Activated B cell treated with CpG ODN at 0.5 μM for 24 hours (primary cell): ENCODE measurements at places on chromosomes 1 and 21.
A peak's percentile ranks its signal among the peaks of the same experiment; 100 is the strongest.

DNA sequence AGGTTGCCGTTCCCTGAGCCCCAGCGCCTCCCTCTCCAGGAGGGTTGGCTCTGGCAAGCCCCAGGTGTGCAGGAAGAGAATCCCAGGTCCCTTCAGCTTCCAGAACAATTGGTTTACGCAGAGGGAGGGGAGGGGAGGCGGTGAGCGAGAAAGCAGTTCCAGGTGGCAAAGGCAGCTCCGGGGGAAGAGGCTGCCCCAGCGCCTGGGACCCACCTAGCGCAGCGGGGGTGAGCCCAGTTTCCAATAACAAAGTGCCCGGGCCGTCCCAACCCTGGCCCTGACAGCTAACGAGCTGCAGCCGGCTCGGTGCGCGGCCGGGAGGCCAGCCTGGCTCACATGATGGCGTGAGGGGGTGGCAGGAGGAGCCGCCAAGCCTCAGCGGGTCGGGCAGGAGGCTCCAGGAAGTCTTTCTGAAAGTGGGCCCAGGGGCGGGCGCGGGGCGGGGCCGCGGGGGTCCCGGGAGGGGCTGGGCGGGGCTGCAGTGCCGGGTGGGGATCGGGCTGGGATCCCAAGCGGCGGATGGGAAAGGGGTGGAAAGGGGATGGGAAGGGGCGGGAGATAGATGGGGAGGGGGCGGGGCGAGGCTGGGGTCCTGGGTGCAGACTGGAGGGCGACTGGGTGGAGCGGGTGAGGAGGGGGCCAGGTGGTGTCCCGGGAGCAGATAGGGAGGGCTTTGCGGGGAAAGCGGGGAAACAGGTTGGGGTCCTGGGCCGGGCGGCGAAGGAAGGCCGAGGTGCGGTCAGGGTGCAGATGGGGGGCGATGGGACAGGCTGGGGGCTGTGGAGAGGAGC, 22.8 kb downstream of the DHRS3 start:
- DNase-seq = peak; percentile 22

GRCh38 chr1:15264769-15265168, 17.7 kb downstream of the FHAD1 start:
- DNase-seq = no peak

DNA sequence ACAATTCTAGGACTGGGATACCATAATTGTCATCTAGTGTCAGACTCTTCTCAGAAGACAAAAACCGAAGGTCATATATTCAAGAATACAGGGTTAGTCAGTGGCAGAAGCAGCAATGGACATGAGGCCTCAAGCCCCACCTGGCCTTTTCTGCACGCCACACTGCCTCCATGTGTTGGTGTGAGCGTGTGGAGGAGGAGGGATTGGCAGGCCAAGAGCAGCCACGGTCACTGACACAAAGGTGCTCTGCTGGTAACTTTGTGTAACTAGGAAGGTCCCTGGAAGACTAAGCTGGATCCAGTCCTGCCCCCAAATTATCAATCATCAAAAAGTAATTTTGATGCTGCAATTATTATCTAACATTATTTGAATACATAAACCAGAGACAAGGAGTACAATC, 34.9 kb downstream of the HSF2BP start:
- DNase-seq = no peak

DNA sequence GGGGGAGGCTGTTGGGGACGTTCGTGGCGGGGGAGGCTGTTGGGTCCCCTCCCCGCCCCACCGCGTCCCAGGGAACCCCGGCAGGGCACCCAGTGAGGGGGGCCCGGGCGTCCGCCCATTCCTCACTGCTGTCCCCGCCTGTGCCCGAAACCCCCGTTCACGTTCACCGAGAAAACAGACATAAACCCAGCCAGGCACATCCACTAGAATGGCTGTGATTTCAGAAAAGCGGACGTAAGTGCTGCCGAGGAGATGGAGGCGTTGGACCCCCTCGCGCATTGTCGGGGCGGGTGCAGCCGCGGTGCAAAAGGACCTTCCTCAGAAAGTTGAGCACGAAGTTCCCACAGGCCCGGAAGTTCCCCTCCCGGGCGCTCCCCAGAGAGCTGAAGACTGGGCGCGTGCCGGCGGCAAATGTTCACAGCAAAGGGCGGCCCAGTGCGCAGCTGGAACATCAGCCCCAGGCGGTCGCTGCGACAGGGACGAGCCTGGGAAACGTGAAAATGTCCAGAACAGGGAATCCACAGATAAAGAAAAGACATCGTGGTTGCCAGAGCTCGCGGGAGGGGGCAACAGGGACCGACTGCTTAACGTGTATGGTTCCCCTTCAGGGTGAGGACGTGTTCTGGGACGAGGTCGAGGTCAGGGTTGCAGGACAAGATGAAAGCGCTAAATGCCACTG, 18.5 kb upstream of the SAMD11 start:
- peak; percentile 40 for DNase-seq

GRCh38 chr1:90854397-90854924, 137.4 kb upstream of the BARHL2 start:
- no peak for DNase-seq

GRCh38 chr1:19250629-19251304, 557 bp downstream of the EMC1 start:
- no peak for DNase-seq

- no peak for DNase-seq
Measured at GRCh38 chr1:208247696-208248095, 3.5 kb upstream of the PLXNA2 start.

DNA sequence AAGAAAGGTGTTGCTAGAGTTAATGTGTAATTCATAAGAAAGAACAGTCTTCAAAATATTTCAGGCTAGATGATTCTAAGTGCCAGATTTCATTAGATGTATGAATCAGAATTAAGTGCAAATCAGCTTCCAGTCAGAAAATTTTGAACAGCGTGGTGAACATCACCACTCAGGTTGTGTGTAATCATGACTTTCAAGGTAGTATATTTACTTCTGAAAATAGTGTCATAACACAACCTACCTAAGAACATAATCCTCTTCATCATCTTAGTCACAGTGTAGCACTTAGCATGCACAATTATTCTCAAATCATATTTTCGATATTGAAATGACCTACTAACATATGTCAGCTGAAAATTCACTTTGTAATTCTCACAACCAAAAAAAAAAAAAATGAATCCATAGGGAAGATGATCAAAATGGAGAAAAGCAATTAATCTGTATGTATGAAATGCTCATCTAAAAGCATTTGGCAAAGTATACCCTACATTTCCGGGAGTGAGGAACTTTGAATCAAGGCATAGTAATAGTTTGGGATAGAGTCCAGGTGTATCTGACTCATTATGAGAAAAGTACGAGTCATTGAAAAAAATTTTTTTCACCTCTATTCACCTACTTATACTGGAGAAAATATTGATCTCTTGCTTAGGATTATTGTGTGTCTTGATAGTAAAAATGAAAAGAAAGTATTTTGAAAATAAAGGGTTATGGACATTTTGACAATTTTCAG, 221.8 kb upstream of the CHRM3 start:
- DNase-seq = no peak

DNA sequence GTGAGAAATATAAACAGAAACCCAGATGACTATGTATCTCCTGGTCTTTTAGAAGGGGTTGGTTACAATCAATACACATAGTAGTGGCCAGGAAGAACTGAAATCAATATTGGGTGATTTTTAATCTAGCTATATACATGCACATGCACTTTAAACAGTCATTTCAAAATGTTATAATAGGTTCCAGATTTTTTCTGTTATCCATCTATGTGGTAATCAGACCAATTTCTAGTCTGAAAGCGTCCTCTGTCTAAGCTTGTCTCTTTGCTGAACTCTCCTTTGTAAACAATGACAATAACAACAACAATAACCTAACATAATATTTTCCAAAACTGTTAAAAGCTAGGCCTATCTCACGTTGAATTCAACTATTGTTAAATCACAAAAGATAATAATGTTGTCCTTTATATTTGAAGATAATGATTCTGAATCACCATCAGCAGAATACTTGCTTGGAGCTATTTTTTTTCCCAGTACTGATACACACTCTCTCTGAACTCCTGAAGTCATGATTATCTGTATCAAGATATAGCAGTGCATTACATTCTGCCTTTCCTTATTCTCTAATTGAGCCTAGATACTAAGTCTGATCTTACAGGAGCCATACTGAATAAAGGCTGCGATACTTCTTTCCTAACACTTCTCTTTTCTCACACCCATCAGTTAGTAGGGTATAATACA, 496.8 kb upstream of the ZRANB2 start:
- DNase-seq = no peak

GRCh38 chr1:48058135-48059025, 61.2 kb upstream of the TRABD2B start:
- DNase-seq = no peak

DNA sequence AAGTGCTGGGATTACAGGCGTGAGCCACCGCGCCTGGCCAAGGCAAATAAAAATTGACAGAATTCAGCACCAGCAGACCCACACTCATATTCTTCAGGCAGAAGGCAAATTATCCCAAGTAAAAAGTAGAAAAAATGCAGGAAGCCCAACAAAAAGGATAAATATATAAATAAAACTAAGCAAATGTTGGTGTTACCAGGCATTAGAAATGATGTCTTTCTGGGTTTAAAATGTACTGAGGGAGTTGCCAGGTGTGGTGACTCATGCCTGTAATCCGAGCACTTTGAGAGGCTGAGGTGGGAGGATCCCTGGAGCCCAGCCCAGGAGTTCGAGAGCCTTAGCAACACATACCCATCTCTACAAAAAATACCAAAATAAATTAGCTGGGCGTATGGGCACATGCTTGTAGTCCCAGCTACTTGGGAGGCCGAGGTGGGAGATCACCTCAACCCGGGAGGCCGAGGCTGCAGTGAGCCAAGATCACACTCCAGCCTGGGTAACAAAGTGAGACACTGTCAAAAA, 6.3 kb downstream of the INTS11 start:
- no peak for DNase-seq

DNA sequence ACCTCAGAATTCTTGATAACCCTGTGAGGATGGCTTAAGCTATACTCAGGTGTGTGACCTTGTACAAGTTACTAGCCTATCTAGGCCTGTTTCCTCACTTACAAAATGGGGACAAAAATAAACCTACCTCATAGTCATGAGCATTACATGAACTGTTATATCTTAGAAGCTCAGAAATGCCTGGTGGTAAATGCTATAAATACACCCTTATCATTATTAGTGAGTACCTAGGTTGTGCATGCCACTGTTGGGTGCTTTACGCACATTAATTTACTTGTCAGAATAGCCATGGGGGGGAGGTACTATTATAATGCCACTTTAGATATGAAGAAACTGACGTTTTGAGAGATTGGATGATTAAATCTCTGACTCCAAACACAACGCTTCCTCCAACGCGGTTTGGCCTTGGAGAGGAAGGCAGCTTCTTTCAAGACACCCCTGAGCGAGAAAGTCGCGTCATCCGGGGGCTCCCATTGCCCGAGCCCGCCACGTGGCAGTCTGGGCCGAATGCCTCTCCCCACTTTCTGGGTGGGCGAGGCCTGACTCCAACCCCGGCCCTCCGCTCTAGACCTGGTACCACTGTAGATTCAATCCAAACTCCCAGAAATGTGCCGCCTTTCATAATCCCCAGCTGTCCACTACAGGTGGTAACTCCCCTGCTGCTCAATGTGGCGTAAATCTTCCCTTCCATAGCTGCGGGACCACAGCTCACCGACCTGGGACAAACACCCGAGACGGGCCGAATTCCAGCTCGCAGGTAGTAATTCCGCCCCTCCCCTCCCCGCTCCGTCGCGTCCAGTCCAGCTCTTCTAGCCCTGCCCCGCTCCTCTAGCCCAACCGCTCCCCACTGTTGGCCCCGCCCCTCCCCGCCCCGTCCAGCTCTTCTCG, 771 bp upstream of the RAD54L start:
- DNase-seq = no peak

GRCh38 chr1:208135354-208135753, 108.8 kb downstream of the PLXNA2 start:
- no peak for DNase-seq

GRCh38 chr1:218755128-218755527, 410.0 kb downstream of the TGFB2 start:
- no peak for DNase-seq

GRCh38 chr1:197400522-197400902, 132.5 kb downstream of the CRB1 start:
- no peak for DNase-seq

DNA sequence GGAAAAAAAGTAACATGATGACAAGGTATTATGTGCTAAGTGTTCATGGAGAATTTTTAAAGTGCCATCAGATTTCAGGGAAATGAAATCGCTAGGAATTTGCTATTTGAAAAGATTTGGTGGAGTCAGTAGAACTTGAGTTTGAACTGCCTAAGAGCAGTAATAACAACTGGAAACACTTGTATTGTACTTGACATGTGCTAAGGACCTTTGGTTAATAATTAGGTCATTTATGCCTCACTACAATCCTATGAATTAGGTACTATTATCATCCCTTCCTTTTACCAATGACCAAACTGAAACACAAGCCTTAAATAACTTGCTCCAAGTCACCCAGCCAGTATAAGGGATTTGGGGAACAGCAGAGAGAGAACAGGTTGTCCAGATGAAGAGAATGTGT, 133.4 kb downstream of the NTNG1 start:
- no peak for DNase-seq

- DNase-seq = no peak
Measured at GRCh38 chr21:37593015-37593414, 226.4 kb downstream of the DYRK1A start.

DNA sequence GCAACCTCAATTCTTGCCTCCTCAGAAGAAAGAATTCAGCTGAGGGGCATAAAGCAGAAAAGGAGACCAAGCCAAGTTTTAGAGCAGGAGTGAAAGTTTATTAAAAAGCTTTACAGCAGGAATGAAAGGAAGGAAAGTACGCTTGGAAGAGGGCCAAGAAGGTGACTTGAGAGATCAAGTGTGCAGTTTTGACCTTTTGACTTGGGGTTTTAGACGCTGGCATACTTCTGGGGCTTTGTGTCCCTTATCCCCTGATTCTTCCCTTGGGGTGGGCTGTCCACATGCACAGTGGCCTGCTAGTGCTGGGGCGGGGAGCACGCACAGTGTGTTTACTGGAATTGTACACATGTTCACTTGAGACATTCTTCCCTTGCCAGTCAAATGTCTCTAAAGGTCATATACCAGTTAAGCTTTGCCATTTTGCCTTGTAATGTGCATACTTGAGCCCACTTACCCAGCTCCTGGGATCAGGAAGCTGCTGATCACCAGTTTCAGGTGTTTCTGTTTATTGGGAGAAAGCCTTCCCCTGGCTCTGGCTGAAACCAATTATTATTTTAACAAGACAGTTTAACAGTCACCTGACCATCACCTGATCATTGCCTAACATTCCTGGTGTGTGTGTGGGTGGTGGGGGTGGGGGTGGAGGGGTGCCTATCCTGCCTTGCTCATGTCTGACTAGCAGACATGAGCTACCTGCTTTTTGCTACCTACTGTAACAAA, 36.2 kb downstream of the UTP25 start:
- no peak for DNase-seq
